ENCODE measurements at places on chromosomes 13 and 19.

DNA sequence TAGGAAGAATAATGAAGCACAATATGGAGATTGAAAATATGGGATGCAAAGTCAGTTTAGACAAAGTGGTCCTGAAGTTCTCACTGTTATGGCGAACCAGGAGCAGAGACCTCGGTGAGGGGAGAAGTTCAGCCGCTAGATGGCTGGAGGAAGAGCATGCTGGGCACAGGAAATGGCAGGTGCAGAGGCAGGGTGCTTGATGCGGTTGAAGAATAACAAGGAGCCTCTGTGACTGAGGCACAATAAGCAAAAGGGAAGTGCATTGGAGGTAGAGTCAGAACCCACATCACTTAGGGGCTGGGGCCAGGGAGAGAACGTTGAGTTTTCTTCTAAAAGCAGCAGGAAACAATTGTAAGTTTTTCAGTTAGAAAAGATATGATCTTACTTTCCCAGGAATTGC lies 1725.2 kb downstream of the EFNB2 start:
- no peak for DNase-seq

DNA sequence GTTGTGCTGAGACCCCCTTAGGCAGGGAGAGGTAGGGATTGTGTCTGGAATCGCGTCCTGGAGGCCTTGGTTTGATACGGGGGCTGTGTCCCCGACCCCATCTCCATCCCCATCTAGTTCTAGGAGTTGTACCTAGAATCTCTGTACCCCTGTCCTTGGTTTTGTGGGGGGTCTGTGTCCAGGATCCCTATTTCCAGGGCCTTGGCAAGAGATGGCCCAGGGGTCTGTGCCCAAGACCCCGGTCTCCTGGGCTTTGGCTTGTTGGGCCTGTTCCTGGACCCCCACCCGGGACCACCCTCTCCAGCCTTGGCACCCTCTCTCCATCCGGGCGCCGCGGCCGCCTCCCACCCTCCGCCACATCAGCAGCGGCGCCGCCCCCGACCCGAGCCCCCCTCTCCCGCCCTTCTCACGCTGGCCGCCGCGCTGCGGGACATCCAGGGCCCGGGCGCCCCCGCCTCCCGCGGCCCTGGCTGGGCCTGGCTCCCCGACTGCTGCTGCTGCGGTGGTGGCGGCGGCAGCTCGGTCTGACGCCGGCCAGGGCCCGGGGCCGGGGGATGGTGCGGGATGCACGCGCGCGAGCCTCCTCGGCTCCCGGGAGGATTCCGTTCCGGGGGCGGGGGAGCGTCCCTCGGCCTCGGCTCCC lies at the start of gene NUMBL:
Gene NUMBL, minus strand, starts transcription at position 602 of the 643 bp plus-strand sequence. Its CDS starts 168 bp downstream, at position 434.
- DNase-seq: no peak

DNA sequence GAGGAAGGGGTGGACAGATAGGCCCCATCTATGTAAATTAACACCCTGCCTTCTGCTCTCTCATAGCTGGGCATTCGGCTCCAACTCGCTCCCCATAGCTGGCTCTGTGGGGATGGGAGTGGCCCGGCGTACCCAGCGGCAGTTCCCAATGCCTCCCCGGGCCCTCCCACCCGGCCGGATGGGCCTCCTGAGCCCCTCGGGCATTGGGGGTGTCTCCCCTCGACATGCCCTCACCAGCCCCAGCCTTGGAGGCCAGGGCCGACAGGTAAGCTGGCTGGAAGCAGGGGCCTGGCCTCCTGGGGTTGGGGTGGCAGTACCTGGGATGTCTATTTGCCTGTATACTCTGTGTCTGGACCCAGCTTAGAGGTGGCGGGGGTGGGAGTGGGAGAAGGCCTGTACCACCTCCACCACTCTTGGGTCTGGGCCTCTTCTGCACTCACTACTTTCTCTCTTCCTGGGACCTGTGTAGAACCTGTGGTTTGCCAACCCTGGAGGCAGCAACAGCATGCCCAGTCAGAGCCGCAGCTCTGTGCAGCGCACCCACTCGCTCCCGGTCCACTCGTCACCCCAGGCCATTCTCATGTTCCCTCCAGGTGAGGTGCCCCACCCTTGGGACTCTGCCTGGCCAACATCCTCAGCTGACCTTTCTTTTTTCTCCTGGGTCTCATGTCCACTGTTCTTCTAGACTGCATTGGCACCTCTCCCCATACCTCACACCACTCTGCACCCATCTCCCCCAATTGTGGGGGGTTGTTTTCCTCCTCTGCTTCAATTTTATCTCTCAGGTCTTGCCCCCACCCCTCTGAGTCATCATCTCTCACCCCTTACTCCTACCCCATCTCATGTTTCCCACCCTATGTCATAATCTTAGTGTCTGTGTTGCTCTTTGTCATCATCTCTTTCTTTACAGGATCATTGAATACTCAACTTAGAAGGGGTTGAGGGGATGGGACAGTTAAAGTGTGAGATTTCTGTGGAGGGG lies 10.1 kb downstream of the PAF1 start:
- no peak for DNase-seq

DNA sequence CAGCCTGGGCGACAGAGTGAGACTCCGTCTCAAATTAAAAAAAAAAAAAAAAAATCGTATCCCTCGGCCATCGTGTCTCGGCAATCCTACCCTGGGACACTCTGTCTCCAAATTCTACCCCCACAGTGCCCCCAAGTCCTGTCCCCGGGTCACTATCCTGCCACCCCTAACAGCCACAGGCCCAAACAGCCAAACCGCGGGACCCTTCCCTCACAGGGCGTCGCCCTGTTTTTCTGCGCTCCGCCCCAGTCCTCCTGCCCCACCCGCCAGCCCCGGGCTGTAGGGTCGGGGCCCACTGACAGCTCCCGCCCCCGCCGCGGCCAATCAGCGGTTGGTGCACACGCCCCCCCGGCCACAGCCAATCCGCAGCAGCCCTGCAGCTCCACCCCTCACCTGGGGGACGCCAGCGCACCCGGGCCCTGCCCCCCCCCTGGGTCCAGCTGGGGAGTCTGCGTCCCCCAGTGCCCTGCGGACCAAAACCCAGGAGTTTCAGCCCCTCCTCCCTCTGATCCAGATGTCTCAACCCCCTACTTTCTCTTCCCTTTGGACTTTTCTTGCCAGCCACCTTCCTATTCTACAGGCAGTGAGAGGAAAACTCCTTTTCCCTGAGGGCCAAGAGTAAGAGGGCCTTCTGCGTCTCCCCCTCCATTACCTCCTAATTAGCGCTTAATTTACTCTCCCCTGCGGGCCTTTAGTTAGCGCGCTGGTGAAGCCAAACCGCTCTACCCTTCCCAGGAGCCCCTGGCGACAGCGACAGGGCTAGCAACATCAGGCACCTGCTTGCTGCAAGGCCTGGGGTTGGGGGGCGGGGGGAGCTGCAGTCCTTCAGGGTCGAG lies 1.5 kb upstream of the BCAT2 start:
- DNase-seq: no peak

DNA sequence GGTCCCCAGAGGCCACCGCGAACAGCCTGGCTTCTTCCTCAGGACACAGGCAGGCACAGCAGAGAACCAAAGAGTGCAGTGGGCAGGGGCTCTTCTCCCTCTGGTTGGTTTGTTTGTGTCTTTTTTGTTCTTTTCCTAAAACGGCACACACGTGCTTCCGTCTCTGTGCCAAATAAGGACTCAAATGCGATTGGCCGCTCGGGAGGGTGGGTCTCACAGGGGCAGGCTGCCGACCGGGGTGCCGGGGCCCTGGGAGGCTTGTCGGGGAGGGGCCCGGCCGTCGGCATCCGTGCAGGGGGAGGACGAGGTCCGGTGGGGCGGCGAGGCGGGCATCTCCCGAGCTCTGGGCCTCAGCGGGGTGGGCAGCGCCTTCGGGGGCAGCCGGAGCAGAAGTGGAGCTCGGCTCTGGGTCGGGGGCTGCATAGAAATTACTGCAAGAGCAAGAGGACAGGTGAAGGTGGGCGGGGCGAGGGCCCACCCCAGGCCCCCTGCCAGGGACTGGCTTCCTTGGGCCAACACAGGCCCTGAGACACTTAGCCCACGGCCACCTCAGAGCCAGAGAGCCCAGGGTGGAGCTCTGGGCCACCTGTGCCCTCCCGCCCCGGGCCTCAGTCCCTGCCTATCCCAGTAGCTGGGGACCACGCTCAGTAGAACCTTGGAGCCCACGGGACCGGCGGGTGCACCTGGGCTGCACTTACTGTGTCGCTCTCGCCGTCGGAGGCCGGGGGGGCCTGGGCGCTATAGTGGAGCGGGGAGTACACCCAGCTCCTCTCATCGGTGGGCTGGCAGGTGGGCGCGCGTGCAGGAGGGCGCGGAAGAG lies 6.4 kb upstream of the CACTIN start:
- no peak for DNase-seq

DNA sequence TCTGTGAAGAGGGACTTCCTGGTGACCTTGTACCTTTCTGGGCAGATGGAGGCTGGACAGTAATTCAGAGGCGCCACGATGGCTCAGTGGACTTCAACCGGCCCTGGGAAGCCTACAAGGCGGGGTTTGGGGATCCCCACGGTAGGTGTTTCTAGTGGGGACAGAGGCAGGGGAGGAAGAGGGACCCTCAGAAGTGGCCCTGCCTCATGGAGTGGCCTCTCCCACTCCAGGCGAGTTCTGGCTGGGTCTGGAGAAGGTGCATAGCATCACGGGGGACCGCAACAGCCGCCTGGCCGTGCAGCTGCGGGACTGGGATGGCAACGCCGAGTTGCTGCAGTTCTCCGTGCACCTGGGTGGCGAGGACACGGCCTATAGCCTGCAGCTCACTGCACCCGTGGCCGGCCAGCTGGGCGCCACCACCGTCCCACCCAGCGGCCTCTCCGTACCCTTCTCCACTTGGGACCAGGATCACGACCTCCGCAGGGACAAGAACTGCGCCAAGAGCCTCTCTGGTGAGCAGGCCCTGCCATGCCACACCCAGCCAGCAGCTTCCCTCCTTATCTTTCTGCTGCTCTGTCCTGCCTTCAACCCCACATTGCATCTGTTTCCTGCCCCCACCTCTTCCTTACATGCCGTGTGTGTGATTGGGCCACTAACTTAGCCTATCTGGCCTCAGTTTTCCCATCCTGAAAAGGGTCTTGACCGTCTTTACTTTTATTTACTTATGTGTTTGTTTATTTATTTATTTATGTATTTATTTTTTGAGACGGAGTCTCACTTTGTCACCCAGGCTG lies 7.3 kb downstream of the ANGPTL4 start:
- no peak for DNase-seq

DNA sequence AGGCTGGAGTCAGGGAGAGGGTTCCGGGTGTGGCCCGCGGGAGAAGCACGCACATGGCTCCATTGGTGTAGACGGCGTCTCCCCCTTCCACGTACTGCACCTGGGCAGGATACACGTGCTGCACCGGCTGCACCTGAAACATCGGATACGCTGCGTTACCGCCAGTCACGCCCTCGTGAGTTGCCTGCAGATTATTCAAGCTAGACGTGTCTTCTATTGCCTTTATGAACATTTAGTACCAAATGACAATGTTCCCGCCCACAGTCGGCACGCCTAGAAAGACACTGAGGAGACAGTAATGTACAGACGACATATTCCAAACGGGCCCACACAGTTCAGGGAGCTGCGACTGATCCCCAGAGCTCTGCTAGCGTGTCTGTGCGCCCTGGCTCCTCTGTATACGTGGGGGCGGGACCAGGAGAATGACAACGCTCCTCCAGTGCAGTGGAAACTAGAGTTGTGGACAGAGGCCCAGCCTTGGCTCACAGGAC lies 64.1 kb upstream of the RANBP3 start:
- DNase-seq: no peak

DNA sequence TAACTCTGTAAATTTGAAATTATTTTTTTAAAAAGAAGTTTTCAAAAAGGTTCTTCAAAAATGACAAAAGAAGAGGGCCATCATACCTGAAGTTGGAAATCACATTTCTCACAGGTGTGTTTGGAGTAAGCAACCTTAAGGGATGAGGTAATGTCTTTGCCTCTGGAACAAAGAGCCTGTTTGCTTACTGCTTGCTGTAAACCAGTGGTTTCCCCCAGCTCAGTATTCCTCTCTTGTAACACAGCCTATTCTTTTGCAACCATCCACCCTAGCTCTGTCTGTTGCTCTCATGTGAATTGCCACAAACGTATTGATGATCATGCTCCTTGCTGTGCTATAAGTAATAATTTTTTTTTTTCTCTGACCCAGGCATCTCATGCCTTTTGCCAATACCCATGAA lies 38.1 kb downstream of the UCHL3 start:
- no peak for DNase-seq

GRCh38 chr13:26255115-26255514 lies 1.2 kb downstream of the CDK8 start:
- peak; percentile 16 for DNase-seq

- DNase-seq: no peak
Observed at GRCh38 chr19:45223879-45224278, 21.3 kb downstream of the EXOC3L2 start.

DNA sequence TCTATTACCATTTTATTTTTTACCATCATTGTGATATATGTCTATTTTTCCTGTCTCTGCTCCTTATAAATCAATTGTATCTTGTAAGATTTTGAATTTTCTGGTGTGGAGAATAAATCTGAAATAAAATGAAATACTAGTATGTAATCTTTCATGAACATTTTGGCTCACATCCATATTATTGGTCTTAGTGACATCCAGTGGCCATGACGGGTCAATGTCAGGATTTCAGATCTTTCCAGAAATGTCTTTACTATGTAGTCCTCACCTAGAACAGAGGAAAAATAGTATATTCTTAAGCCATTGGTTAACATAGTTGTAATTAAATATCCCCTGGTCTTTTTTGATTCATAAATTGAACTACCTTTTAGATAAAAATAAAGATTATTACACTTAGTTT lies 109.8 kb upstream of the GPC6 start:
- DNase-seq: peak; percentile 11

- no peak for DNase-seq
Observed at GRCh38 chr19:5048727-5049553, 80.0 kb downstream of the KDM4B start.

- no peak for DNase-seq
Observed at GRCh38 chr13:83100237-83100636, 782.0 kb downstream of the SLITRK1 start.

DNA sequence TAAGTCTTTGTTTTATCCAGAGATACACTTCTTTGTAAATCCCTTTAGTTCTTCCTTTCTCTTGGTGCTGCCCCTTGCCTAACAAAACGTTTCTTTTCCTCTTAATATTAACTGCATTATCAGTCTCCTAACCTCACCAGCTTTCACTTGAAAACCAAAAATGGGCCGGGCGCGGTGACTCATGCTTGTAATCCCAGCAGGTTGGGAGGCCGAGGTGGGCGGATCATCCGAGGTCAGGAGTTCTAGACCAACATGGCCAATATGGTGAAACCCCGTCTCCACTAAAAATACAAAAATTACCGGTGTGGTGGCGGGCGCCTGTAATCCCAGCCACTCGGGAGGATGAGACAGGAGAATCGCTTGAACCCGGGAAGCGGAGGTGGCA lies 329.8 kb upstream of the MIR17HG start:
- peak; percentile 67 for DNase-seq

- no peak for DNase-seq
Observed at GRCh38 chr19:35978832-35979365, 16.1 kb upstream of the SDHAF1 start.

- no peak for DNase-seq
Observed at GRCh38 chr13:30334663-30335386, 27.5 kb upstream of the KATNAL1 start.

DNA sequence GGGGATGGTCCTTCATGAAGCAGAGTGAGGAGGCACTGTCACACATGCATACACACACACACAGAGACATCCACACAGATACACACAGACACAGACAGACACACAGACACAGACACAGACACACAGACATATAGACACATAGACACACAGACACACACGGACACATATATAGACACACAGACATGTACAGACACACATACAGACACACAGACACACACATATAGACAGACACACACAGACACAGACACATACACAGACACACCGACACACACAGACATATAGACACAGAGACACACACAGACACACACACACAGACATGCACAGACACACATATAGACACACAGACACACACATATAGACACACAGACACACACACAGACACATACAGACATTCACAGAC lies 173.9 kb downstream of the URI1 start:
- no peak for DNase-seq

- DNase-seq: no peak
Observed at GRCh38 chr13:94664889-94665288, 47.5 kb downstream of the SOX21 start.

Measured in RKO (cell line).